ENCODE measurements at places on chromosomes 5 and 9. TPM values are rescaled to one million over a fixed set of nuclear protein-coding genes. Genes with fewer than 3 reads are reported as not detected.

The DBH gene
- total RNA-seq = not detected

The ZNG1E gene
- 39.9 TPM for total RNA-seq

The PLPP7 gene
- total RNA-seq = 9.6 TPM

The ISL1 gene
- not detected for total RNA-seq

The NUP188 gene
- total RNA-seq = 40.2 TPM

The SLC27A4 gene
- 20.9 TPM for total RNA-seq

The MYORG gene
- 1.6 TPM for total RNA-seq

The NUTM2G gene
- total RNA-seq = not detected

The PCDHB10 gene
- total RNA-seq = 2.5 TPM

The HK3 gene
- not detected for total RNA-seq

The PCDHA6 gene
- total RNA-seq = 0.52 TPM

The ARAP3 gene
- total RNA-seq = 3.8 TPM

The NUP155 gene
- total RNA-seq = 36.1 TPM

The TAS2R1 gene
- not detected for total RNA-seq

The PCDHGB4 gene
- 26.2 TPM for total RNA-seq

The ABCA1 gene
- total RNA-seq = 67.4 TPM

The SH3RF2 gene
- total RNA-seq = 11.9 TPM

The LCNL1 gene
- total RNA-seq = 0.11 TPM

The CCL28 gene
- 15.7 TPM for total RNA-seq

The AMBP gene
- 0.26 TPM for total RNA-seq

The NRG2 gene
- 0.78 TPM for total RNA-seq

The EMB gene
- 2.2 TPM for total RNA-seq

The TEK gene
- total RNA-seq = 0.78 TPM

The HACD4 gene
- total RNA-seq = 17.2 TPM

The NPR3 gene
- total RNA-seq = 154 TPM

The PWWP2A gene
- total RNA-seq = 21.7 TPM

The FOXI1 gene
- total RNA-seq = not detected

The PCDHGB5 gene
- 27.7 TPM for total RNA-seq

The FAM78A gene
- 0.54 TPM for total RNA-seq

The CEL gene
- total RNA-seq = 0.11 TPM

The RAB24 gene
- 16.5 TPM for total RNA-seq

The ANKRD18A gene
- not detected for total RNA-seq

The TRIP13 gene
- total RNA-seq = 13.2 TPM

The ENTPD2 gene
- not detected for total RNA-seq

The MEIKIN gene
- not detected for total RNA-seq

The SREK1 gene
- total RNA-seq = 106 TPM

The CATSPER3 gene
- total RNA-seq = 0.13 TPM

The SLC4A9 gene
- total RNA-seq = not detected

The FAXDC2 gene
- 22.5 TPM for total RNA-seq

The GCNT4 gene
- 3.6 TPM for total RNA-seq

The SLC6A3 gene
- 0.13 TPM for total RNA-seq

The EGR1 gene
- total RNA-seq = 4.6 TPM

The PCDHA3 gene
- total RNA-seq = 0.11 TPM

The PCDHGB1 gene
- 6.1 TPM for total RNA-seq

The CDO1 gene
- 25.9 TPM for total RNA-seq

The IFNA2 gene
- total RNA-seq = not detected

The MTMR12 gene
- 25.3 TPM for total RNA-seq
